ENCODE measurements at places on chromosomes 2 and 18.
A peak's percentile ranks its signal among the peaks of the same experiment; 100 is the strongest.

DNA sequence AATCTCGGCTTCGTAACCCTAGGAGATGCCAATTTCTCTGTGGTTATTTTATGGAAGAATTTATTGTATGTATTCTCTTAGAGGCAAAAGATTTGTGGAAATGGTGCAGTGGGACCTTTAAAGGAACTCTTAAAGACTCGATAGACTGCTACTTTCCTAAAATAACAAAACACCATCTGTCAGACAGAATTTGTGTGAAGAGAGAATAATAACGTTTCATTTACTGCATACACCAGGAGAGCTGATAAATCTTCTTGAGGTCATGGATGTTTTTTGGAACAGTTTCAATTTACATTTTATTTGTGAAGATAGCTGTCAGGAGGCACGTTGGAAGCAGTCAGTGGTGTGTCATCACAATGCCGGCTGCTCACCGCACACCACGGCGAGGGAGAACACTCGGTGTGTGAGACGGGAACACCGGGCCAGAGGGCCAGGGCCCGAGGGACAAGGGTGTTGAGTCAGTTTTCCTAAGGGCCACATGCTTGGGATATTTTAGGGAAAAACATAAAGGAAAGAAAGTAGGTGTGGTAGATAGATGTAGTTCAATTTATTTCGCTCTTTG is 1681.0 kb upstream of the DDX18 start:
- no peak for DNase-seq

- no peak for DNase-seq
Observed at GRCh38 chr2:3296182-3296972, 81.2 kb downstream of the EIPR1 start.

GRCh38 chr2:236631856-236632291 is 62.2 kb downstream of the ACKR3 start:
- no peak for DNase-seq

GRCh38 chr2:62297624-62298010 is 101.7 kb downstream of the B3GNT2 start:
- no peak for DNase-seq

DNA sequence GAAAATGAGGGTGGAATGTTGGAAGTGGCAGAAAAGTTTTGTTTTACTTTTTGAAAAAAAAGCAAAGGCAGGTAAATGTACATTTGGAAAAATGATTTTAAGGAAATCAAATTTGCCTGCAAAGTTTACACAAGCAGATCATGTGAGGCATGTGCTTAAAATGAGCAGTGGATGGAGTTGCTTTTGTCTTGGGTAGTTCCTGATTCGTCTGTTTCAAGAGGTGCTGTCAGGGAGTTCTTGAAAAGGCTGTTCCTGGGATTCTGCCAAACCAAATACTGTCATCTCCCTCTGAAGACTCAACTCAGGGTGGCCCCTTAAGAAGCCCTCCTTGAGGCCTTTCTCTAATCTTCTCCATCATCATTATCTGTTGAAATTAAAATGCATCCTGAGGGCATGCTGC is 59.0 kb downstream of the TACR1 start:
- no peak for DNase-seq

DNA sequence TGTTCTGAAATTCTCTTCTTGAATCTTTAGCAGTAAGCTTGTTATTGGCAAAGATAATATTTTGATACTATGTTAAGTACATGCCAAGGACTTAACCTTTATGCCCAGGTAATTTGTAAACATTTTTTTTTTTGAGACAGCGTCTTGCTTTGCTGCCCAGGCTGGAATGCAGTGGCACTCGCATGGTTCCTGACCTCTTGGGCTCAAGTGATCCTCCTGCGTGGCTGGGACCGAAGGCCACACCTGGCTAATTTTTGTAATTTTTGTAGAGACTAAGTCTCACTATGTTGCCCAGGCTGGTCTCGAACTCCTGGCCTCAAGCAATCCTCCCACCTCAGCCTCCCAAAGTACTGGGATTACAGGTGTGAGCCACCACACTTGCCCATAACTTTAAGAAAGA is 35.7 kb upstream of the ZCCHC2 start:
- no peak for DNase-seq

DNA sequence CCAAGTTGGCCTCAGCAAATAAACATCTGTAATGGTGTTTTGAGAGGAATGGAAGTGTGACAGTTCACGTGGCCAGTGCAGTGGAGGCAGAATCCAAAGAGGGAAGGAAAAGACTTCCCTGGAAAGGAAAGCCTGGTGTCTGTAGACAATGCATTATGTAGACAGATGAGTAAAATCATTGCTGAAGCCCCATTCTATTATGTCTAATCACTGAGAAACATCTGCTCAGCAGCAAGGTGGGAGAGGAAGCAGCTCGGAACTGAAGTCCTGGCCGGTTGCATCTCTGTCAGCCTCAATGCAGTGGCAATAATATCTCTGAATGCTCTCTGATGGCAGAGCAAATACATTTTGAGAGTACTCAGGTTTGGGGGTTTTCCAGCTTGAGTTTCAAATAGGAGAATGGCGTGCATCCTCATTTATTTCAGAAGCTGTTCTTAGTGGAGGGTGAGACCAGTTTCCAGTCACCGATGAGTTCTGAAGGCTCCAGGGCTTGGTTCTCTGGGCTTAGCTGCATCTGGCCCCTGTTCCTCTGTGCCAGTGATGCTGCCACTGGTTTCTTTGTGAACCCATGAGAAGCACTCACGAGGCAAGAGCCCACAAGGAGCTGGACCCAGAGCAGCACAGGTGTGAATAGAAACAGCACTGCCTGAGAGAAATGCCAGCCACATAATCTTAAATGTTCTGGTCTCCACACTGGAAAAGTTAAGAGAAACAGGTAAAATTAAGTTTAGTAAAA is 63.3 kb downstream of the RPIA start:
- DNase-seq: no peak

DNA sequence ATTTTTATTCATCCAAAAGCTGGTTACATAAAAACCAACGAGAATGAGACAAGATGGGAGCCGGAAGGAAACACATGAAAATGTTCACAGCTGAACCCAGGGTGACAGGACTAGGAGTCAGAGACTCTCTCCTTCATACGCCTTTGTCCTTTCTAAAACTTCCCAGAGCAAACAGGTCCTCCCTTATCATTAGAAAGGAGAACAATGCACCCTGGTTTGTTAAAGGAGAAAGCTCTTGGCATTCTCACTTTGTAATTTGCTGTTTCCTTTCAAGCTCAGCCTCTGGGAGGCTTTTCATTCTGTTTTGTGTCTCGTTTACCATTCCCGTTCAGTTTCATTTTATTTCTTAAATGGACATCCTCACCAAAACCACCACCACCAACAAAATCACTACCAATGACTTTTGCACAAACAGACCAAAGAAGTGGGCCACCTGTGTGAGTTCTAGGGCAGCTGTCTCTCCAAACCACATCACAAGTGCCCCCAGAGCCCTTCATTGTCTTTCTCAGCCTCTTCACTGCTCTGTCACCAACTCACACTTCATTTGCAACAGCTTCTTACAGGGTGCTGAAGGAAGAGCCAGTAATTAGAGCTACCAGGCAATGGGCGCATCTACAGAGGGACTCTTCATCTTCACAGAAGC is 105.3 kb downstream of the HDAC4 start:
- DNase-seq: no peak

DNA sequence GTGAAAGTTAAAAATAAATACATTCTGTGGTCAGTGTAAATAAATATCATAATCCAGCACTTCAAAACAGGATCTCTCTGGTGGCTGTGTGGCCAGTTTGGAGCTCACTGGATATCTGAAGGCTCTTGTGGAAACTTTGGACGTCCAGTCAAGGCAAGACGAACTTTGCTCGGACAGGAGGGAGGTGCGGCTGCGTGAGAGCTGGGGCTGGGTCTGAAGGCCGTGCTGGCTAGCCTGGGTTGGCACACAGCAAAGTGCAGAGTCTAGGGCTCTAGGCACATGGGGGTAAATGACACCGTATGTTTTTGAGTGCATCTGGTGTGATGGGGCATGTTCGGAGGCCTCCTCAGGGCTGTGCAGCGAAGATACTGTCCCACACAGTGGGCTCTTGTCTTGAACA is 78.9 kb upstream of the TXNDC2 start:
- no peak for DNase-seq

DNA sequence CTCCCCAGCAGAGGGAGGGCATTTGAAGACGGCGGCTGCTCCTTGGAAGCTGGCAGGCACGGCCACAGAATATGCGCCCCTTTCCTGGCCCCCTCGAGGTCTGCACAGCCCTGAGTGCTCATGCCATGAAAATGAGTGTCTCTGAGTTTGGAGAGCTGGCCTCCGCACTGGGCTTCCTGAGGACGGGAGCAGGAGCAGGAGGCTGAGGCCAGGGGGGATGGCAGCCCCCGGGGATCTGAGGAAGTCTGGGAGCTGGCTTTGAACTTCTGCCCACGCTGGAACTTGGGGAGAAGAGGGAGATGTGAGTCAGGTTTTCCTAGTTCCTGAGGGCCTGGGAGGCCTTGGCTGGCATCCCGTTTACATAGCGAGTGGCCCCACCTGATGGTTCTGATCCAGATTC is 47.0 kb downstream of the RRM2 start:
- DNase-seq: no peak

- DNase-seq: no peak
Observed at GRCh38 chr18:49032189-49032584, 81.4 kb upstream of the SMAD7 start.

DNA sequence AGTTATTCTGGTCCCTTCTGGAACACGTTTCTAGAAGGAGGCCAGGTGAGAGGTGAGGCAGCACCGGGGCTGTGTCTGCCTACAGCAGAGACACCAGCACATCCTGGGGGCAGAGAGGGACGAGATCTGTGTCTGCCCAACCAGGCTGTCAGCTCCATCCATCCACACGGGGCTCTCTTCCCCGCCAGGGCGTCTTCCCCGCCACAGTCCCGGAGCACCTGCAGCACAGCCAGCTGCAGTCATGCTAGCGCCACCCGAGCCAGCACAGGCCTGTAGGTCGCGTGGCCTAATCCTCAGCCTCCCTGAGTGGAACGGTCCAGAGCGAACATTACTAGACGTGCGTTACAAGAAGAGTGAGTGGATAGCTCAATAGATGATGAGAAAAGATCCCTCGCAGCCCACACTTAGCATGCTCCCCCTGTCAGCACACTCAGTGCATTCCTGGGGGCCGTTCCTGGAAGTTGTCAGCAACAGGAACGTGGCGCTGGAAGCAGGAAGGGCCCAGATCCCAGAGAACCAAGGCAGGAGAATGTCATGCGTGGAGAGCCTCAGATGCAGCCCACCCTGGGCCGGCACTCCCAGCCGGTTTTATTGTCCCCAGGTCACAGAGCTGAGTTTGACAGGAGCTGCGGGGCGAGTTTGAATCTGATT is 179.0 kb downstream of the TWIST2 start:
- DNase-seq: no peak

GRCh38 chr2:125564471-125564870 is 1091.5 kb upstream of the GYPC start:
- no peak for DNase-seq

GRCh38 chr2:239586651-239587310 is 186.0 kb upstream of the HDAC4 start:
- DNase-seq: no peak

DNA sequence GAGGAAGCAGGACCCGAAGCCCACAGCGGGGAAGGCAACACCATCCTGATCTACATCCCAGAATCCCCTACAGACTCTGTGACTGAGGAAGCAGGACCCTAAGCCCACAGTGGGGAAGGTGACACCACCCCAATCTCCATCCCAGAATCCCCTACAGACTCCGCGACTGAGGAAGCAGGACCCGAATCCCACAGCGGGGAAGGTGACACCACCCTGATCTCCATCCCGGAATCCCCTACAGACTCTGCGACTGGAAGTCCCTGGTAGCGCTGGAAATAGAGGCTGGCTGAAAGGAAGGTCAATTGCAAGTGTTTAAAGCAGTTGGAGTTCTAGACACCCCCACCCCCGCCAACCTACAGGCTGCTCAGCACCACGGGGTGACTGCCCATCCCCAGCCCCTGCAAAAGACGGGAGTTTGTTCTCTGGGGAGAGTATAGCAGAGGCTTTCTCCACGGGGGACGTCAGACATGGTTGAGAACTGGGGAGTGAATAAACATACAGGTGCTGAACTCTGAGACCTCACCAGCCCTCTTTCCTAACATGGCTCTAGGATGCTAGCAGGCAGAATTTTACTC is 21.0 kb downstream of the CIB4 start:
- DNase-seq: no peak

DNA sequence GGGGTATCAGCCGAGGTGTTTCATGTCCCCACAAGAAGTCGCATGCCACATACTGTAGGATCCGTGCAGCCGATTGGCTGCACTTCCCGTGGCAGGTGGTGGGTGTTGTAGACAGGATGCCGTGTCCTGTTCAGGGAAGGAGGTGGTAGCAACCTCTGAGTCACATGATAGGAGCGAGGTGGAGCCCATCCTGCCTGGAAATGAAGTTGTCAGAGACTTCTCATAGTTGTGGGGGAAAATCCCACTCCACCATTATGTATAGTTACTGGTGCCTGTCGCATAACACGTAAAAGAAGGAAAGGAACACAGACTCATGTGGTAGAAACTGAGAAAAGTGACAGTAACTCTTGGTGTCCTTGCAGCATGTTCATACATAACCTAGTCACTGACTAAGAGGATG is 91.4 kb upstream of the IL1R2 start:
- DNase-seq: no peak

DNA sequence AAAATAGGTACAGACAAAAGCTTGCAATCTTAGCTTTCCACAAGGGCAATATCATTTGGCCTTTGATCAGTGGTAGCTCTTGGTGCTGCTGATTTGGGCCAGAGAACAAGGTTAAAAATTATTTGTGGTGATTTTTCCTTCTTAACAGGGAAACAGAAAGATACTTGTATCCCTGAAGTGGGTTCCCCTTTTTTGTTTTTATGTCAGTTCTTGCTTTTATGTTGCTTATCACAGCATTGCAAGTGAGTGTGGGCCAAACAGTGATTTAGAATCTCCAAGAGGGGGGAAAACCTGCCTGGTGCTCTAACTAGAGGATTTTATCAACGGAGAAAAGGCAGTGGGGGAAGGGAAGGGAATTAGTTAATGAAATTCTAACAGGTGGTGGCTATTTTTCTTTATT is 197.6 kb upstream of the SP5 start:
- DNase-seq: no peak

- peak; percentile 47 for DNase-seq
Observed at GRCh38 chr18:9475643-9476591, 604 bp downstream of the RALBP1 start.

DNA sequence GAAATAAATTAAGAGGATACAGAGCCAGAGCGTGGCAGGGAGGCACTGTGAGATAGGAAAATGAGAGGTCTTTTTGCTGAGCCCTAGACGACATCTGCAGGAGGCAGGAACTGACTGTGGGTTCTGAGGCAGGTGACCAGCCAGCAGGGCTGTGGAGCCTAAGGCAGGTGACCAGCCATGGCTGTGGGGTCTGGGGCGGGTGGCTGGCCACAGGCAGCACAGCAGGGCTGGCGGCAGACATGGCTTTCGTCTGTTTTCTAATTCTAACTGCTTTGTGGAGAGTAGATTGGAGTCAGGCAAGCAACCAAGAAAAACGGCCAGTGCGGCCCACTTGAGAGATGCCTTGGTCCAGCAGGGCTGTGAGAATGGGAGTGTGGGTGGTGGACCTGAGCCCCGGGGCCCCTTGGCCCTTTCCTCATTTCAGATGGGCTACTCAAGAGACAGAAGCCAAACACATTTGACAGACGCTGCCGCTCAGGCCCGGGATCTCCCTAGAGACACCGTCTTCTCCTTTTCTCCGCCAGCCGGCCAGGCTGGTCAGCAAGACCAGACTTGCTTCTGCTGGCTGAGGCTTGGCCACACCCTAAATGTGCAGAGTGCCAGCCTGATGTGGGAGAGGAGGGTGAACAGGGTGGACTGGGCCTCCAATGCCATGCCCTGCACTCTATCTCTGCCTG is 19.7 kb upstream of the GNAL start:
- DNase-seq: no peak

- DNase-seq: no peak
Observed at GRCh38 chr2:235611756-235612155, 117.9 kb downstream of the AGAP1 start.

All from activated naive CD4-positive, alpha-beta T cell (primary cell).